ENCODE measurements at places on chromosomes 2 and 18.
A peak's percentile ranks its signal among the peaks of the same experiment; 100 is the strongest.

DNA sequence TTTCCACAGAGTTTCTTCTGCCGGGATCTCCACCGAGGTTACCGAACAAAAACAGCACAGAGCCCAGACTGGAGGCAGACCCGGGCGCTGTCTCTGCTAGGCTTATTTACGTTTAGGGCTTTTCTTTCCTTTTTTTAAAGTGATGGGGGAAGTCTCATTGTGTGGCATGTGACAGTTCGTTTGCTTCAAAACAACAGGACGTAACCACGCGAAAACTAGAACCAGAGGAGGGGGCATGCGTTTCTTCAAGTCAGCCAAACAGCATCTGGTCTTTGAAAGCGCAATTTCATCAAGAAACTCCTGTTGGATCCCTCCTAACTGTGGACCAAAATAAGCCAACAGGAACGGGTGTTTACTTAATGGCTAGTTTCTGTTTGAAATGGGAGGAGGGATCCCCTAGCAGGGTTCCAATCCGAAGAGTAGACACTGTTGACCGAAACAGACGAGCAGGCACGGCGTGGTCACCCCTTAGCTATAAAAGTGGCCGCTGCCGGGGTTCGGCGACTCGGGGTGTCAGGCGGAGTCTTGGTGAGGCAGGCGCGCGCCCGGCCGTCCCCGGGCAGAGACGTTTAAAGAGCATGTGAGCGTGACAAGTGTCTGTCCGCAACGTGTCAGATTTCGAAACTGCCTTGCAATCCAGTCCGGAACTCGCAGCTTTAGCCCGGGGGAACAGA lies 997 bp upstream of the TGIF1 start:
- peak; percentile 62 for DNase-seq

GRCh38 chr18:48635806-48636205 lies 97.0 kb downstream of the CTIF start:
- DNase-seq = no peak

DNA sequence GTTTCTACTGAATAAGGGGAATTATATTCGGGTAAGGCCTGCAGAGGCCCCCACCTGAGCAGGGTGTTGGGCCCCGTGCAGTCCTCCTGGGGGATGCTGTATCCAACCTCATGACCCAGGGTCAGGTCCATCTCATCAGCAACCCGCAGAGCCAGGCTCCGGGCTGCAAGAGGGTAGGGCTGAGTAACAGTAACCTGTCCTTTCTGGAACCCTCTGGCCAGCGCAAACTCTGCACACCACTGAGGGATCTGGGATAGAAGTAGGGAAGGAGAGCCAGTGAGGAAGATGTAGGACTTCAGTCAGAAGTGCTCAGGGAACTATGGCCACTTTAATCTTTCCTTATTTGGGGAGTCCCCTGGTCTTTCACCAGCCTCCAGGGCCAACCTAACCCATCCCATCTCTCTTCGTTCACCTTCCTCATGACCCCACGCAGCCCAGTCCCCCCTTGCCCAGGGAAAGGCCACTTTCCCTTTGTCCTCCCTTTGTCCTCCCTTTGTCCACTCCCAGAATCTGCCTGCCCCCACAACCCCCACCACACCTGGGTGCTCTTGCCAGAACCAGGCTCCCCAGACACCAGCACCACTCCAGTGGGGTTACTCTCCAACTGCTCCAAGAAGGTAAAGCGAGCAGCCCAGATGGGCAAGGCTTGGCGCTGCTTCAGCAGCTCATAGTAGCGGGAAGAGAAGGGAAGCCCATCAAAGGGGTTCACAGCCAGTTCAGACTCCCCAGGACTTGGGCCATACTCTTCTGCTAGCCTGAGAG lies 895 bp downstream of the DQX1 start:
- no peak for DNase-seq

DNA sequence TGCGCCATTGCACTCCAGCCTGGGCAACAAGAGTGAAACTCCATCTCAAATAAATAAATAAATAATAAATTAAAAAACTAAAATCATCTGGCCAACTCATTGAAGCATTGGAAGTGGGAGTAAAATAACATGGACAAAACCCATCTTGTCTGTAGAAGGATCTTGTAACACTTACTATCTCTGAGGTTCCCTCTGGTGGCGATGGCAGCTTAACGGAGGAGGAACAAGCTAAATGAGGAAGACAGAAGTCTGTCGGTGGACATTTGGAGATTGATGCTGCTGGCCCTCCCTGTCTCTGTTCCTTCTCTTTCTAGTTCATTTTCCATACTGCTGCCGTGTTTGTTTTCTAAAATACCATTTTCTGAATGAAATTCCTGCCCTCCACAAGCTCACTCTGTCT lies 43.4 kb downstream of the ZCCHC2 start:
- no peak for DNase-seq

DNA sequence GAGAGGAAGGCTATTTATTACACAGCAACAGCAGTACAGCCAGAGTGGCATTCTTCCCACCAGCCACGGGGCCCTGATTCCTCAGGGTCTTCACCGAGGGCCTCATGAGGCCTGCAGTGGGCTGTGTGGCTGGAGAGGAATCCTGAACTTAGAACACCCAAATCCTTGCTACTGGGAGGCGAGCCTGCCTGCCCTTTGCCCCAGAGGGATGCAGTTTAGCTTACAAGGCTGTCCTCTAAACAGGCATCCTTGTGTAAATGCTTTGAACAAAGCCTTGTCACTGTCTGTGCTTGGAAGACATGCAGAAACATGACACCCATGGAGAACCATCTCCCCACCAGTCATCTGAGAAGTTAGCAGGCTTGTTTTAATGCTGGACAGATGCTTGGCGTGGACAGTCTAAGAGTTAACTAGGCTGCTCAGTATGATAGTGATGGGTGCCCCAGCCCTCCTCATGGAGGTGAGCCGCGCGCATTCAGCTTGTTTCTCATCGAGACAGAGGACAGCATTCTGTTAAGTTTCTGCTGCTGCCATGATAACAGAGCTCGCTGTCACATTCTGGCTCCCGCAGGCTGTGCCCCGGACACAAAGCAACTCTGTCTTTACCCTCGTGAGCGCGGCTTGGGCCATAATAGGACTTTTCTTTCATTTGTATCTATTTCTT lies 42.9 kb downstream of the ADI1 start:
- no peak for DNase-seq

Measured in HS-27A (cell line).